ENCODE measurements at places on chromosomes 4 and X.
A peak's percentile ranks its signal among the peaks of the same experiment; 100 is the strongest.

DNA sequence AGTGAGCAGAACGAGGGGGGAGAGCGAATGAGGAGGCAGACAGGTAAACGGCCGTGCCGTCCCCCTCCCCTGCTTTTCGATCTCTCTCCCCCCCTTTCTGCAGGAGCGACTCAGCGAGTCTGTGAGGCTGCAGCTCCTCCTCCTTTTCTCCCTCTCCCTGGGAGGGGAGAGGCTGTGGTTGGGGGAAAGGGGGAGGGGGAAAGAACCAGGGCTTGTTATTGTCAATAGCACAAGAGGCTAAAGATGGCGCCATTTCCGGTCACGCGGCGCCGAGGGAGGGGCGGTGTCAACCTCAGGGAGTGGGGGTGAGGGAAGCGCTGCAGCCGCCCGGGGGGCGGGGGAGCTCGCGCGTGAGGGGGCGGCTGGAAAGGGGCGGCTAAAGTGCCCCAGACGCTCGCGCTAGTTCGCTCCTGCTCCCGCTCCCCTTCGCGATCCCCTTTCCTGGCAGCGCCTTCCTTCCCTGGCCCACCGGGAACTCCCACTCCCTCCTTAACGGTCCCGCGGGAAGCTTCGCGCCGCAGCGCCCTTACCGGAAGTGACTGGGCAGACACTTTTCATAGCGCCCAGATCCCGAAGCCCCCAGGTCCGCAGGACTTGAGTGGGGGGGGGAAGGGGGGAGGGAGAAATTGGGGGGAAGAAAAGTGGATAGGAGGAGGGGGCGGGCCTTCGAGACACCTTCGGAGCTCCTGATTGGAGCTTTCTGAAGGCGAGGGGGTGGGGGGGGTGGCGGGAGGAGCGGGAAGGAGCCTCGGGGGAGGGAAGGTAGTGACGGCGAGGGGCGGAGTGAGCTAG lies at the start of gene CUL4B:
CUL4B (minus strand) TSS at position 121 of the 792 bp plus-strand sequence. CDS start 324 bp downstream, outside the sequence.
- peak; percentile 84 for DNase-seq

DNA sequence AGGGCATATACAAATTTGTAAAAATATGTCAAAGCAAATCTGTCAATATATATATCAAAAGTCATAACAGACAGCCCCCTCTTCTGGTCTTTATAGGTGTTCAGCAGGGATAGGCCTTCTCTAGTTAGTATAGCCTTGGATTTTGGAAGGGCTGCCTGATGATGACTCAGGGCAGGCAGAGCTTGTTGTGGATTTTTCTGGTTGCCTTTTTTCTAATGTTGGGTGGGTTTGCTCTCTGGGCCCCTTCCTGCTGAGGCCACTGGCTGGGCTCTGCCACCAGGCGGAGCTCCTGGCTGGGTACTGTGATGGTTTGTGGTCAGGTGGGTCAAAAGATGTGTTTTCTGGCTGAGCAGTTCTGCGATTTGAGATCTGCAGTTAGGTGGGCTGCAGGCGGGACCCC lies 294.2 kb downstream of the GRIA2 start:
- no peak for DNase-seq

DNA sequence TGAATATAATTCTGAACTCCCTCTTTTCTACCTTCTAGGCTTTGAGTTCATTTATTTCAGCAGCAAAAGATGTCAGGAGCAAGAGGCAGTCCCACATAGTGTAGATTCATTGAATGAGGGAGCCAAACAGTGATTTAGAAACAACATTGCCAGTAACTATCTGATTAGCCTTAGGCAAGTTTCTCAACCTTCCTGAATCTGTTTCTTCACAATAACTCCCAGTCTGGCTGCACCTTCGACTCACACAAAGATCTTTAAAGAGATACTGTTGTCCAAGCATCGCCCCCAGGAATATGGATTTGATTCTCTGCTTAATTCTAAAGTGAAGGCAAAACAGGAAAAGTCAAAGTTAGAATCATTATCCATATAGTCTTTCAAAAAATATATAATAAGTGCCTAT lies 1026.2 kb downstream of the DMD start:
- DNase-seq = no peak

GRCh38 chr4:129394635-129395034 lies 298.7 kb downstream of the C4orf33 start:
- no peak for DNase-seq

GRCh38 chrX:13412208-13412600 lies 92.4 kb upstream of the ATXN3L start:
- DNase-seq = no peak

DNA sequence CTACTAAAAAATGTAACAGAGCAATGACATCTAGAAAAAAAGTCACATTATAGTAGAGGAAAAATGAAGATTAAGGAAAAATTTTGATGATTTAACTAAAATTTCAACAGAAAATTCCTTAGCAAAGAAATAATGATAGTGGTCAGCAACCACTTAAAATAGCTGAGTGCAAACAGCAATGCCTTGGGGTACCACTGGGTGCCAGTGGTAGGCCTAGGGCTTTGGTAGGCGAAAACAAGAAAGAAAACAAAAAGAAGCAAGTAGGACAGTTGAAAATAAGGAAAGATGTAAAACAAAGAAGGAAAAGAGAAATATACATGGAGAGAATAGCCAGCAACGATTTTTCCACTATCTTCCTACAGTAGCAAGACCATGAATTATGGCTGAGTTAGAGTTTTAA lies 313.5 kb upstream of the IRS4 start:
- no peak for DNase-seq

GRCh38 chrX:27863809-27864208 lies 56.0 kb downstream of the MAGEB10 start:
- DNase-seq = no peak

DNA sequence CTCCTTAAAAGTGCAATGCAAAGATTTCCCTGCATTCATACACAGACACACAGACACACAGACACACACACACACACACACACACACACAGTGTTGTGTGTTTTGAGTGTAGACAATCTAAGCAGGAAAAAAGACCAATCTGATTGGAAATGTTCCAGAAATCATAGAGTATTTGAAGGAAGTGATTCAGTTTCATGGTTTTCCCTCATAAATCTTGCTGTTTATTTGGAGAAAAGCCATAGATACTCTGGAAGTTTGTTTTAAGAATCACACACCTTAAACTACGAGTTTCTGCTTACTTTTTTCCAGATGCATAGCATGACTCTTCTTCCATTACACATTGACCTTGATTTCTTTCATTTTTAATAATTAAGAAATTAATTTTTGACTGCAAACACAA lies 298.5 kb upstream of the BMP3 start:
- no peak for DNase-seq

DNA sequence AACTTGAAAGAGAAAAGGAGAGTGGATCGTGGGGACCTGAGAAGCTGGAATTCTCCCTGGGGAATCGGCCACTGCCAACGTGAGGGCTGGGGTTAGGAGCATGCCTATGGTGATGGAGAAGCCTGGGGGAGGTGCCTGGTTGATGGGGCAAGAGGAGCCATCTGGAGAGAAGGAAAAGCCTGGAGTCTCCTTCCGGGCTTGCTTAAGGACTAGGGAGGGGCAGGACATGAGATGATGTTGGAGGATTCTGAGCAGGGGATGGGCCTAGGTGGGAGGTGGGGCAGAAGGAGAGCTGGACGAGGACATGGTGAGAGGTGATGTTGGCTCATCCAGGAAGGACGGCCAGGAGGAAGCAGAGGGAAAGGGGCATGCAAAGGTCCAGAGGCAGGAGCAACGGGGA lies 35.0 kb upstream of the GYG2 start:
- no peak for DNase-seq

GRCh38 chrX:123743312-123743711 lies 10.5 kb upstream of the THOC2 start:
- no peak for DNase-seq

- DNase-seq = no peak
Measured at GRCh38 chr4:6625256-6625655, 15.2 kb upstream of the MRFAP1 start.

- DNase-seq = no peak
Measured at GRCh38 chr4:111699165-111699564, 446.1 kb upstream of the FAM241A start.

GRCh38 chr4:42644897-42645296 lies 12.0 kb downstream of the ATP8A1 start:
- DNase-seq = no peak

- no peak for DNase-seq
Measured at GRCh38 chr4:80103629-80104028, 30.6 kb upstream of the ANTXR2 start.

- no peak for DNase-seq
Measured at GRCh38 chrX:123590842-123591486, 141.9 kb downstream of the THOC2 start.

- DNase-seq = no peak
Measured at GRCh38 chr4:53322696-53323095, 43.2 kb downstream of the SCFD2 start.

- no peak for DNase-seq
Measured at GRCh38 chr4:72031868-72032608, at the start of gene NPFFR2. Gene NPFFR2 (plus strand): TSS chr4:72032000. CDS start chr4:72128592, 96,592 bp downstream.

- DNase-seq = no peak
Measured at GRCh38 chr4:98950925-98951324, 22.0 kb upstream of the EIF4E start.
